ENCODE measurements at places on chromosomes 16 and 17.

DNA sequence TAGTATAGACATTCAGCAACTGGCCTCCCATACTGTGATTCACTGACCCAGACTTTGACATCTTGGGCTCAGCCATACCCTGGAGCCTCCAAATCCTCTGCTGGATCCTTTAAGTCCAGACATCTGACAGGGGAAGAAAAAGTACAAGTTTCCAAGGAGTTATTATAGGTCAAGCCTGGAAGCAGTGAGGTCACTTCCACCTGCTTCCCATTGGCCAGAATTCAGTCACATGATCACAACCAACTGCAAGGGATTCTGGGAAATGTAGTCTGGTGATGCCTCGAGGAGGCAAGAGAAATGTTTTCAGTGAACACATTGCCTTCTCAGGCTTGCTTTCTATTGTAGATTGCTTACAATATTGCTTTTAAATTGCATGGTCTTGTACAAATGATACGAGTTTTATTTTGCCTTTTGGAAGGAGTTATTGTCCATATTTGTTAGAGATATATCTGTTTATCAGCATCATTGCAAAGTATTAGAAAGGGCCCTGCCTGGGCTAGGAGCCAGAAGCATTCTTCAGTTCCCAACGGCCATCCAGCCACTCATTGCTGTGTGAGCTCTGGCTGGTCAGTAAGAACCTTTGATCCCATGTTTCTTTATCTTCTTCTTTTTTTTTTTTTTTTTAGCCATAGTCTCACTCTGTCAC is 696.9 kb downstream of the WWOX start:
- no peak for DNase-seq

DNA sequence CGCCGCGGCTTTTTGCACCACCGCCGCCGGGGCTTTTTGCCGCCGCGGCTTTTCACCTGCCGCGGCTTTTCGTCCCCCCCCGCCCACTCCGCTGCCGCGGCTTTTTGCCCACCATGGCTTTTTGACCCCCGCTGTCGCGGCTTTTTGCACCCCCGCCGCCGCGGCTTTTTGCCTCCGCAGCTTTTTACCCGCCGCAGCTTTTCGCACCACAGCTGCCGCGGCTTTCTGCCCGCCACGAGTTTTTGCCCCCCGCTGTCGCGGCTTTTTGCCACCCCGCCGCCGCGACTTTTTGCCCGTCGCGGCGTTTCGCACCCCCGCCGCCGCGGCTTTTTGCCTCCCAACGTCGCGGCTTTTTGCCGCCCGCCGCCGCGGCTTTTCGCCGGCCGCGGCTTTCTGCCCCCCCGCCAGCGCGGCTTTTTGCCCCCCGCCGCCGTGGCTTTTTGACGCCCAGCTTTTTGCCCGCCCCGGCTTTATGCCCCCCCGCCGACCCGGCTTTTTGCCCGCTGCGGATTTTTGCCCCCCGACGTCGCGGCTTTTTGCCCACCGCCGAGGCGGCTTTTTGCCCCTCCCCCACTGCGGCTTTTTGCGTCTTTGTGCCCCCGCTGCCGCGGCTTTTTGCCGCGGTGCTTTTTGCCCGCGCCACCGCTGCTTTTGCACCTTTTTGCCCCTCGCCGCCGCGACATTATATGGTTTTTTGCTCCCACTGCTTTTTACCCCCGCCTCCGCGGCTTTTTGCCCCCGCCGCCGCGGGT is 1343.6 kb downstream of the TP53TG3F start:
- DNase-seq = no peak

DNA sequence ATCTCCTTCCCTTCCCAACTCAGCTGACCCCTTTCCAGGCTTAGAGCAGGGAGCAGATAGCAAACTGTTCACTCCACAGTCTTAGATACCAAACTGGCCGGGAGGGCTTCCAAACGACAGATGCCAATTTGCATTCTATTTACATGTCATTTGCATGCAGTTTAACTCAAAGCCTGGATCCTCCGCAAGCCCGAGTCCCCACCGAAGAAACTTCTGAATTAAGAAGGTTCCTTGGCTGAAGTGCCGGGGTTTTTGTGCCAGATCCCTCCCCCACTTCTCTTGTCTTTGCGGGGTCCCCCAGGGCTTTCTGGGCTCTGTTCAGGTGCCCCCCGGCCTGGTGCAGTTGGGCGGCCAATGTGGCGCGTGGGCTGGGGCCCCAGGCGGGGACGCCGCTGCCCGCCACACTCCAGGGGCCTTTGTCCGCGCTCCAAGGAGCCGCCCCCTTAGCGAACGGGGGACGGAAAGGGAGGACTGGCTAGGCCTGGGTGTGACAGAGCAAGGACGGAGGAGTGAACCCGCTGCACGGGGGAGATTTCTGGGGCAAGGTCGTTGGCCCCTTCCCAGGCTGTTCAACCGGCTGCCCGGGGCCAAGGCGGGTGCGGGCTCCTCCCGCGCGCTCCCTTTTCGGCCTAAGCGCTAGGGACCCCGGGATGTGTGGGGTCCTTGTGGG is 1.2 kb downstream of the GPRC5B start:
- DNase-seq = peak; percentile 55

- DNase-seq = peak; percentile 38
These were observed 1.2 kb upstream of the SECTM1 start for GRCh38 chr17:82334622-82335394.

- peak; percentile 59 for DNase-seq
These were observed 37.8 kb downstream of the TMEM235 start for GRCh38 chr17:78268951-78269905.

DNA sequence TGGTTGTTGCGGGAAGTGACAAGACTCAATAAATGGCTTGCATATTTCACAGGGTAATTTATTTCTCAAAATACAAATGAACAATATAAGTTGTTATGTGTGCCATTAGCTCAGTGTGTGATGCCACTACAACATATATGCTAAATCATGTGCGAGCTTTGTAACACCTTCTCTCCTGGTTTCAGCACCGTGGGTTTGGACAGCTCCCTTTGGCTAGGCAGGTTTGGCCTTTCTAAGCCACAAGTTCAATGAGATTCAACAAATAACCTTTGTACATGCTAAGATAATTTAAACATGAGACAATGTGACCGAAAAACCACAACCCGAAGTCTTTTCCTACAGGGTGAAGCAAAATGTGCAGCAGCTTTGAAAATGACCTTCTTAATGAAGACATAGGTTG is 563.9 kb downstream of the TMEM114 start:
- no peak for DNase-seq

GRCh38 chr17:39974433-39974832 is 6.2 kb upstream of the PSMD3 start:
- no peak for DNase-seq

- DNase-seq = no peak
These were observed 123.2 kb downstream of the CDRT15L2 start for GRCh38 chr17:20702692-20703091.

DNA sequence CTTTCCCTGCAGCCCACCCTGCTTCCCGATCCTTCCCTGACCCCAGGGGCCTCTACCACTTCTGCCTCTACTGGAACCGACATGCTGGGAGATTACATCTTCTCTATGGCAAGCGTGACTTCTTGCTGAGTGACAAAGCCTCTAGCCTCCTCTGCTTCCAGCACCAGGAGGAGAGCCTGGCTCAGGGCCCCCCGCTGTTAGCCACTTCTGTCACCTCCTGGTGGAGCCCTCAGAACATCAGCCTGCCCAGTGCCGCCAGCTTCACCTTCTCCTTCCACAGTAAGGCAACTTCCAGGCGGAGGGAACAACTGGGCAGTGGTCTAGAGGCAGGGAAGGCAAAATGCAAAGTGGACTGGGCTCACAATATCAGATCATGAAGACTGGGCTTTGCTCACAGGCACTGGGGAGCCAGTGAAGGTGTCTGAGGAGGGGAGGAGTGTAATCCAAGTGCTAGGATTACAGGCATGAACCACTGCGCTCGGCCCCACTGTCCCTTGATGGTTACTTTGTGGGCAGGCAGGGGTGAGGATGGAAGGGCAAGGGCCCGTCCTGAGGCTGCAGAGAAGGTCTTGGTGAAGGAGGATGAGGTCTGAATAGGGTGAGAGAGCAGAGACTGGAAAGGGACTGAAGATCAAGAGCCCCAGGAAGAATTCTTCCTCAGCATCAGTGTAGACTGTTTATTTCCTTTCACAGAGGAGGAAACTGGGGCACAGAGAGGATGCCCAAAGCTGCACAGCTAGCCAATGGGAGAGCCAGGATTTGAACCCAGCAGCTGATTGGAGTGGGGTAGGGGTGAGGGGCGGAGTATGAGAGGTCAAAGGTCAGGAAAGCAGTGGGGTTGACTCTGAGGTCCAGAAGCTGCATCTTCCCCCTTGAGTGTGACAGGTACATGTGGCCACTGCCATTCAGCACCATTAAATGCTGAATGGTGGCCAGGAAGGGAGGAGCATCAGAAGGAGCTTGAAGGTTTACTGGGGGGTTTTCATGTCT is 16.5 kb upstream of the ADGRG3 start:
- no peak for DNase-seq

GRCh38 chr17:34366010-34366409 is 3.0 kb upstream of the CCL1 start:
- no peak for DNase-seq

Data from fibroblast of the aortic adventitia (primary cell).